Stimulated activated CD4-positive, alpha-beta T cell treated with anti-CD3 and anti-CD28 coated beads, Interleukin-15, amount 100 ng/mL, for 24 hours (primary cell): ENCODE measurements at places on chromosomes 6 and 20.

DNA sequence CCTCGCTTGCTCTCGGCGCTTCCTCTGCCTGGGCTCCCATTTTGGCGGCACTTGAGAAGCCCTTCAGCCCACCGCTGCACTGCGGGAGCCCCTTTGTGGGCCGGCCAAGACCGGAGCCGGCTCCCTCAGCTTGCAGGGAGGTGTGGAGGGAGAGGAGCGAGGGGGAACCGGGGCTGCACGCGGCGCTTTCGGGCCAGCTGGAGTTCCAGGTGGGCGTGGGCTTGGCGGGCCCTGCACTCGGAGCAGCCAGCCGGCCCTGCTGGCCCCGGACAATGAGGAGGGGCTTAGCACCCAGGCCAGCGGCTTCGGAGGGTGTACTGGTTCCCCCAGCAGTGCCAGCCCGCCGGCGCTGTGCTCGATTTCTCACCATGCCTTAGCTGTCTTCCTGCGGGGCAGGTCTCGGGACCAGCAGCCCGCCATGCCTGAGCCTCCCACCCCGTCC is 10.2 kb upstream of the SRPK1 start:
- DNase-seq = no peak

DNA sequence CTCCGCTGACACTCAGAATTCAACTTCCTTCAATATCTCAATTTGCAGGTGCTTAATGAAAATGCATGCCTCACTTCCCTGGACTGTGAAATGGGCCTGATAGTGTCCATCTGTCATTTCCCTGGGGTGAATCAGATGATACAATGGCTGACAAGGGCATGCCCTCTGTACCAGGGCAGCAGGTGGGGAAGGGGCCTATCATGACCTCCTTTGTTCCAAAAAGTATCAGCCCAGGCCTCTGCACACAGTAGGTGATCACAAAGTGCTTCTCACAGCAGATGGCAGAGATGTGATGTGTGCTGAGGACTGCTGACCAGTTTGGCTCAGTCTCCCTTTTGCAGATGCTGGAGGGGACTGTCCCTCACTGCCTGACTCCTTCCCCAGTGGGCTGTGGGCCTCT is 44.3 kb downstream of the DLGAP4 start:
- DNase-seq = no peak

DNA sequence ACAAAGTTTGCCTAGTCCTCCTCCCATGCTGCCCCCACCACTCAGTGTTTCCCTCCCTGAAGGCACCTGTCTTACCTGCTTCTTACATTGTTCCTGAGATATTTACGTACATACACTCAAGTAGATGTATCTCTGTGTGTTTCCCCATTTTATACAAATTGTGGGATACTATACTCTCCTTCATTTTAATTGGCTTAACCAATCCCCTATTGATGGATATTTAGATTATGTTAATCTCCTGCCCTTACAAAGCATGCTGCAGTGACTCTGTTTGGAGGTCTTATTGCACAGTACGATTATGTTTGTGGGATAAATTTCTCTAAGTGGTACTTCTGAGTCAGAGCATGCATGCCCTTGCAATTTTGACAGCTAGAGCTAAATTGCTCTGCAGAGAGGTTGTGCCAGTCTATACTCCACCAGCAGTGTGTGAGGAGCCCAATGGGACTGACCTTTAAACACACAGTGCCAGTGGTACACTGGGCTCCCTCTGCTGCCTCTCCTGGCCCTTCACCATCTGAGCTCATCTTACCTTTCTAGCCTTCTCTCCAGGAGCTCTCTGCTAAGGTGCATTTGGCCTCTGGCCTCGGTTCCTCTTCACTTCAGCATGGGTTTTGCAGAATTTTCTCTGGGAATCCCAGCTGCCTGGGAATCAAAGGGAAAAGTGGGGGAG is 57.4 kb downstream of the LYRM2 start:
- DNase-seq = no peak

GRCh38 chr6:3813150-3813780 is 35.9 kb upstream of the FAM50B start:
- peak; percentile 10 for DNase-seq

GRCh38 chr6:138592749-138593123 is 93.4 kb upstream of the NHSL1 start:
- no peak for DNase-seq

GRCh38 chr6:26286168-26286877 is 78.7 kb upstream of the BTN3A2 start:
- DNase-seq = peak; percentile 64

DNA sequence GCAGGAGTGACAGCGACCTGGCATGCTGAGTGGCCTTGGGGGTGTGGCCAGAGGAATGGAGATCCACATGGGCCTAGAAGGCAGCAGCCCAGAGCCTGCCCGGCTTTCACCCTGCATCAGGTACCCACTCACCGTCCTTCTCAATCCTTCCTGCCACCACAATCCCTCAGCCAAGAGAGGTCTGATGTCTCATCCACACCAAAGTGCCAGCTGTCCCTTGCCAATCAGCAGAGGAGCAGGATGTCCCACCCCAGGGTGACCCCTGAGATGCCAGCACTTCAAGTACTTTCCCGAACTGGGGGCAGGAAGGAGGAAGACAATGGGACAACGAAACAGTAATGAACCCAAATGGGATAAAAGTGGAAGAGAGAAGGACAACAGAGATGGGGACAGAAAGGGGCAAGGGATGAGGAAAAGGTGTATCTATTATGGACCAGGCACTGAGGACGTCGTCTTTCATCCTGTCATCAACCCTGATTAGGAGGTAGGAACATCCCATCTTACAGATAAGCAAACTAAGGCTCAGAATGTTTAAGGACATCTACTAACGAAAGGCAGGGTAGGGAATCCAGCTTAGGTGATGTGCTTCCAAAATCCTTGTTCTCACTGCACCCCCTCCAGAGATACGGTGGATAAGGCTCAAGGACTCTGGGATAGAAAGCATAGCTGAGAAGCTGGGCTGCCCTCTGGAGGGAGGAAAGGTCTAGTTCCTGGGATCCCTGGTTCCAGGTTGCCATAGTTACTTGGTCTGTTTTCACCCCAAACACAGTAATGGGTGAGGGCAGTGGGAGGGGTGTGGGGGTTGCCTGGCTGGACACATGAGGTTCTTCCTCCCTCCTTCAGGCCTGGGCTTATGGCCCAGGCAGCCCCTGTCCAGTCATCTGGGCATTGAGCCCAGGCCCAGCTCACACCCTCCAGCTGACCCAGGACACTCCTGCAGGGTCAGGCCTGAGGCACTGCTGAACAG is 4.5 kb upstream of the TNXB start:
- DNase-seq = no peak

DNA sequence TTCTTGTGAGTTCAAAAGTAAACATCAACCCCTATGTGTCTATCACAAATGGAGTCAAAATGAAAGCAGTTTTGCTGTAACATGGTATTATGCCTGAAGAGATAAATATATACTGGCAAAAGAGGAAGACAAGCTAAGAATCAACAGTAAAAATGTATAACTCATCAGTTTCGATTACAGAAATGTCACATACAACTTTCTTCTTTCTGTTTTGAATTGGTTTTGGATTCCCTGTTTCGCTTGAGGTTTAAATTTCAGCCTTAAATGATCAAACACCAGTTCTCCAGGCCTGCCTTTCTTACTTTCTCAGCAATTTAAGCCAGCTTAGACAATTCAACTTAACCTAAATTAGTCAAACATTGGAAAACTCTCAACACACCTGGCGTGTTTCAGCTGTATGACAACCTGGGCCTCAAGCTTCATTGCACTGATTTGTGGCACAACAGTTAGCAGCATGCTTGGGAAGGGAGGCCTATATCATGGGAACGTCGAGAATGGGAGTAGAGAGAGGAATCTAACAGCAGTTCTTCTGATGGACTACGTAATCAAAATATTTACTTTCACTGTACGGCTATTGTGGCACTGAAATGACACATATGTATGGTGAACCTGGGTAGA is 51.9 kb upstream of the MARCKS start:
- DNase-seq = no peak

- no peak for DNase-seq
Observed at GRCh38 chr6:46676604-46677313, 10.9 kb upstream of the TDRD6 start.
